Mammary microvascular endothelial cell (primary cell): ENCODE measurements at places on chromosomes 2 and 18. TPM values are rescaled to one million over a fixed set of nuclear protein-coding genes. Genes with fewer than 3 reads are reported as not detected.

POTEC gene
- not detected in 2 replicates for total RNA-seq

ARHGEF4 gene
- under 0.01 TPM in 1 of 2 replicates, not detected in the other for total RNA-seq

GPR148 gene
- total RNA-seq: not detected in 2 replicates

LAMA1 gene
- total RNA-seq: 0.25 and 0.27 TPM in 2 replicates

CDH20 gene
- total RNA-seq: 0.05 and 0.07 TPM in 2 replicates

KIF1A gene
- 0.13 TPM in 1 of 2 replicates, not detected in the other for total RNA-seq

EVX2 gene
- total RNA-seq: not detected in 2 replicates
